ENCODE measurements at places on chromosomes 16 and 17. TPM values are rescaled to one million over a fixed set of nuclear protein-coding genes. Genes with fewer than 3 reads are reported as not detected.
A peak's percentile ranks its signal among the peaks of the same experiment; 100 is the strongest.

Gene RHOT1
- 21.2 TPM for total RNA-seq

Gene RAB34
- total RNA-seq, result 134 TPM

Gene CHTF18
- total RNA-seq, result 45.6 TPM

GRCh38 chr16:4682616-4683254 is 10.6 kb upstream of the NUDT16L1 start:
- peak; percentile 47 for DNase-seq

DNA sequence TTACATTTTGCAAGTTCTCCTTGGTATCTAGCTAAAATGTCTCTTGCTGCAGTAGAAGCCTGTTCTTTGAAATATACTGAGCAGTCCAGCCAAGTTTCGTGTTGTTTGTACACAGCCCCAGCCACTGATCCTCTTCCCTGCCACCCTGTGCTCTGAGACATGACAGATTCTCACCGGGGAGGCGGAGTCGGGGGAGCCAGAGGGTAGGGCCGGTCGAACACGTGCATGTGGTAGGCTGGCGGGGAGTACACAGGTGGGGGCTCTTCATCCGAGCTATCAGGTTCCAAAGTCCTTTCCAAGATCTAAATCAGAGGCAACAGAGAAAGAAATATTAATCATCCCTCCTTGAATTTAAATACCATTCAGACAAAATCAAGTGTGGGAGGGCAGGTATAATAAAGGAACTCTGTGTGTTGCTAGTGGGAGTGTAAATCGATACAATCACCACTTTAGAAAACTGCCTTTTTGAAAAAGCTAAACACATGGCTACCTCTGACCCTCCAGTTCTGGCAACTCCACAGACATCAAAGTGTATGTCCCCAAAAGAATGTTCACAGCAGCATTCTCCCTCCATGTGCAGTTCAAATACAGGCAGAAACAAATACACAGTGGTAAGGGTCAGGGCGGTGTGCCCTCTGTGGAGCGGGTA is 29.7 kb upstream of the MRPS23 start:
- peak; percentile 69 for DNase-seq

- DNase-seq, result no peak
Observed at GRCh38 chr16:48608871-48609651, 919 bp downstream of the N4BP1 start.

DNA sequence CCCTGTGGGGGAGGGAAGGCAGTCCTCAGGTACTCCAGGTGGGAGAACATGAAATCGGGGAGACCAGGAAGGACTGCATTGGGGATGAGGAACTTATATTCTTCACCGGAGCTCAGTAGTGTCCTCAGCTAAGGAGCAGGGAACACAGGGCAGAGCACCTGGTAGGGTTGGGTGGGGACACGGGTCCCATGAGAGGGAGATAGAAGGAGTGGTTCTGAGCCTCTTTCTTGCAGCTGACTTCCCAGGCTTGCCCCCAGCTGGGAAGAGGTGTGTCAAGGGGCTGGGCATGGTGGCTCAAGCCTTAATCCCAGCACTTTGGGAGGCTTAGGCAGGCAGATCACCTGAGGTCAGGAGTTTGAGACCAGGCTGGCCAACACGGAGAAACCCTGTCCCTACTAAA is 2.1 kb downstream of the FHOD1 start:
- no peak for DNase-seq

- no peak for DNase-seq
Observed at GRCh38 chr17:39676198-39676819, 8.1 kb downstream of the PNMT start.

DNA sequence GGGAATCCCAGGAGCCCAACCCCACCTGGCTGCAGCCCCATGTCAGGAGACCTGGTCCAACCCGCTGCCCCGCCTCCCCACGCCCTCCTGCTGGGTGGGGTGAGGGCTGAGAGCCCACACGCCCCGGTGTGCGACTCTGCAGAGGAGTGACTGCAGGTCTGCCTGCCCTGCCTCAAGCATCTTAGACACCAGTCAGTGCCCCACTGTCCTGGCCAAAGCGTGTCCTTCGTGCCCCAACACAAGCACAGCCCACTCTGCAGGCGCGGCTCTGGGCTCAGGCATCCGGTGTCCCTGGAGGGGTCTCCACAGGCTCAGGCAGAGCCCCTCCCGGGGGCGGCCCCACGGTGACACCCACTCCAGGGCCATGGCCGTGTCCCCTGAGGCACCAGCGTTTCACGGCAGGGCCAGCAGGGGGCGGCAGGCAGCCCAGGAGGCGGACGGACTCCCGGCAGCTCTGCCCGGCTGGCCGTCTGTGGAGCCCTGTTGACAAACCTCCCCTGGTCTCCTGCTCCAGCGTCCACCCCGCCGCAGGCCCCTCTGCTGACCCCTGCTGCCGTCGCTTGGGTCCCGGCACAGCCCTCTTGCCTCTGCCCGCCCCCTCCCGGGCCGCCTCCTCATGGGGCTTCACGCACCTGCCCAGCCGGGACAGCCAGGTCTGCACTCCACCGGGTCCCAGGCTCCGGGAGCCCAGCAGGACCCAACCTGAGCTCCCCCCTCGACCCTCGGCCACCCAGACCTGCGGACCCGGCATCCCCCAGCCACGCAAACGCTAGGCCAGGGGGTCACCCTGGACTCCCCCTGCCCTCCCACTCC is 8.6 kb upstream of the UBE2I start:
- peak; percentile 30 for DNase-seq

DNA sequence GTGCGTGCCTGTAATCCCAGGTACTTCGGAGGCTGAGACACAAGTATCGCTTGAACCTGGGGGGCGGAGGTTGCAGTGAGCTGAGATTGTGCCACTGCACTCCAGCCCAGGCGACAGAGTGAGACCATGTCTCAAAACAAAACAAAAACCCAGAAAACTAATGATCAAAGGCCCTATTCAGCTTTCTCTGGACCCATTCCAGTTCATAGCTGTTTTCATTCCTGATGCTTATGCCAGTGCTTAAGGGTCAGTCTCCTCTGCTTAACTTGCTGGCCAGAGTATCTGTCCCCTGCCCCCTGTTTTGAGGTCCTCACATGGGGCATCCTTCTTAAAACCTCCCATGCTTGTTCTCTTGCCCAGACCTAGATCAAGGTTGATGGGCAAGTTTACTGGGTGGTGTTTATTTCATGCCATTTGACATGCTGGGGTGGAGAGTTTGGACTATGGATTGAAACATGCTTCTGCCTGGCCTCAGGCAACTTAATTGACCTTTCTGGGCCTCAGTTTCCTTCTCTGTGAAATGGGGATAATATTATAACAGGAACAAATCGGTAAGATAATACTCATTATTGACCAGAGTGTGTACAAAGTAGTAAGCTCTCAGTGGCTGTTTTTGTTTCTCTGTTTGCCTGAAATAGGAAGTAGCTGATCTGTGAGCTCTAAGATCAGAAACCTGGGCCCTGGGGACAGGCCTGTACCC is 369.8 kb downstream of the CPPED1 start:
- DNase-seq, result no peak

GRCh38 chr17:491086-492021 is 138.7 kb upstream of the RPH3AL start:
- DNase-seq, result no peak

DNA sequence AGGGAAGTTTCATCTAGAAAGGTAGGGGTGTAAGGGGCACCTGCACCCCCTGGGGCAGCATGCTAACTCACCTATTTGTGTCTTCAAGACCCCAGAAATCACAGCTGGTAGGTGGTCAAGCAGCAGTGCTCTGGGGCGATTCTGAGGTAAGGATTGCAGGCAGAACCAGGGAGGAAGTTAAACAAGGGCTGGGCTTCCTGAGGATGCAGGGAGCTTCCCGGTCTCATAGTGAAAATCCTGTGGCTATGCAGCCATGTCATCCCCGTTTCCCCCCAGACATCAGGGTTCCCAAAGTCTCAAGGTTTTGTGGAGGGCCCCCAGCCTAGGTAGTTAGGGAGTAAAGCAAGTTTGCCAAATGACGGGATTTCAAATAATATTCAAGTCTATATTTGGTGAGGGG is 78.5 kb downstream of the C16orf78 start:
- DNase-seq, result no peak

DNA sequence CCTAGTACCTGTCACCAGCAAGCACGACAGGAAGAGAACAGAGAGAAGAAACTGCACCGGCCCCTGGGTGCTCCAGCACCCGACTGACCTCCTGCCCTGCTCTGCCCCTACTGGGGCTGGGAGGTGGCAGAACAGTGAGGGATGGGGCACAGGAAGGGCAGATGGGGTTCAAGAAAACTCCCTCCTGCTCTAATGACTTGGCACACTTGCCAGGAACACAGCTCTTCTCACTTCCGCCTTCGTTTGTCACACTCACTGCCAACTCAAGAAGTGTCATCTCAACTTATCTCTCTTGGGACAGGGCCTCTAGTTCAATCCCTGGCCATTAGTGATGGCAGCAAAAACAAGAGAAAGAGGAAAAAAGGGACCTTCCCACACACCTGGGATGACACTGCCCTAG is 42.7 kb upstream of the ICAM2 start:
- DNase-seq, result no peak

DNA sequence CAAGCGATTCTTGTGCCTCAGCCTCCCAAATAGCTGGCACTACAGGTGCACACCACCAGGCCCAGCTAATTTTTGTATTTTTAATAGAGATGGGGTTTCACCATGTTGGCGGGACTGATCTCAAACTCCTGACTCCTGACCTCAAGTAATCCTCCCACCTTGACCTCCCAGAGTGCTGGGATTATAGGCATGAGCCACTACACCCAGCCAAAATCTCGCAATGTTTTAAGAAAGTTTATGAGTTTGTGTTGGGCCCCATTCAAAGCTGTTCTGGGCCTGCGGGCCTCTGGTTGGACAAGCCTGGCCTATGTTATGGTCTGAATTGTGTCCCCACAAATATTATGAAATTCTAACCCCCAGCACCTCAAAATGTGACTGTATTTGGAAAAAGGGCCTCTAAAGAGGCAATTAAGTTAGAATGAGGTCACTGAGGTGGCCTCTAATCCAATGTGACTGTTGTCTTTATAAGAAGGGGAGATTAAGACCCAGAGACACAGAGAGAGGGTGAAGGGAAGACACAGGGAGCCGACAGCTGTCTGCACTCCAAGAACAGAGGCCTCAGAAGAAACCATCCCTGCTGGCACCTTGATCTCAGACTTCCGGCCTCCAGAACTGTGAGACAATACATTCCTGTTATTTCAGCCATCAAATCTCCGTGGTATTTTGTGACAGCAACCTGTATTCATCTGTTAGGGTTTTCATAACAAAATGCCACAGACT is 469.9 kb downstream of the HS3ST4 start:
- DNase-seq, result no peak

- no peak for DNase-seq
Observed at GRCh38 chr16:77353587-77354263, 81.1 kb downstream of the ADAMTS18 start.

DNA sequence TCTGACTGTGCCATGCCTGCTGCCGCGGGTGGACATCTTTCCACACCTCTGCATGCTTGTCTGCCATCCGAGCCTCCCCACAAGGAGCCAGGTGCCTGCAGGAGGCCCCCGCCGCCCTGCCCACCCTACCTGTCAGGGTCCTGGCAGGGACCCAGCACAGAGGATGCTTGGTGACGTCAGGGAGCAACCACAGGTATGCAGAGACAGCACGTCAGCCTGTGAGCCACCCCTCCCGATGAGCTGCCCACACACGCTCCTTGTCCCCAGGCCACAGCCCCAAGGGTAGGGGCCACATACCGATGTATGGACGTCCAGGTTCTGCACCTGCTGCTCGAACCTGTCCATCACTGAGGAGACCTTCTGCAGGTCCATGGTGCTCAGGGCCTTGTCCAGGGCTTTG is 10.6 kb downstream of the CHMP1A start:
- DNase-seq, result no peak

GRCh38 chr17:31743797-31744196 is 115.2 kb downstream of the COPRS start:
- no peak for DNase-seq

DNA sequence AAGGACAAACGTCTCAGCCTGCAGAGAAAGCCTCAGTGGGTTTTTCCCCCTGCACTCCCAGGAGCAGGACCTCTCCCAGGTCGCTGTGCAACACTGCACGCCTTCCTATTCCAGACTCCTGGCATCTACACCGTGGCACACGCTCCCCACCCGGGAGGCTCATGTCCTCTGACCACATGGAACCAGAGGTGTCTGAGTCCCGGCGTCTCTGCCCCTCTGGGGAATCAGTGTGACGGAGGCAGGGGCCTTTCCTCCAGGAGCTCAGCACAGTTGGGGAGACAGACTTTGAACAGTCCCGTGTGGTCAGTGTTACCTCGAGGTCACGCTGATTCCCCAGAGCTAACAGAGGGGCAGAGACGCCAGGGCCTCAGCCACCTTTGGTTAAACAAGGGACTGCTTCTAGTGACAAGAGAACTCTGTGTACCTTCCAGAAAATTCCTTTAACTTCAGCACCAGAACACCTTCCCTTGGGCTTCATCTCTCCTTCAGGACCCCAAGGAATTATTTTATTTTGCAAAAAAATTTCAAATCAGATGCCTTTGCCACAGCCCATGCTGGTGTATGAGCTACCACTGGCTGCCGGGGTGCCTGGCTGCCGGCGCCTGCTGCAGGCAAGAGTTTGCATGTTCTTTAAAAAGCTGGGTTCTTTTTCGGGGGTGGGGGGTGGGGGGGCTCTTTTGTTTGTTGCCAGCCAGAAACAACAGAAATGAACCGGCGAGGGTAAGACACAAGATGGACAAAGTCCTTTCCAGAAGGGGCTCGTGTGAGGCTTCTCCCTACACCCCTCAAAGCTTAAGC is 6.6 kb downstream of the CANT1 start:
- no peak for DNase-seq

DNA sequence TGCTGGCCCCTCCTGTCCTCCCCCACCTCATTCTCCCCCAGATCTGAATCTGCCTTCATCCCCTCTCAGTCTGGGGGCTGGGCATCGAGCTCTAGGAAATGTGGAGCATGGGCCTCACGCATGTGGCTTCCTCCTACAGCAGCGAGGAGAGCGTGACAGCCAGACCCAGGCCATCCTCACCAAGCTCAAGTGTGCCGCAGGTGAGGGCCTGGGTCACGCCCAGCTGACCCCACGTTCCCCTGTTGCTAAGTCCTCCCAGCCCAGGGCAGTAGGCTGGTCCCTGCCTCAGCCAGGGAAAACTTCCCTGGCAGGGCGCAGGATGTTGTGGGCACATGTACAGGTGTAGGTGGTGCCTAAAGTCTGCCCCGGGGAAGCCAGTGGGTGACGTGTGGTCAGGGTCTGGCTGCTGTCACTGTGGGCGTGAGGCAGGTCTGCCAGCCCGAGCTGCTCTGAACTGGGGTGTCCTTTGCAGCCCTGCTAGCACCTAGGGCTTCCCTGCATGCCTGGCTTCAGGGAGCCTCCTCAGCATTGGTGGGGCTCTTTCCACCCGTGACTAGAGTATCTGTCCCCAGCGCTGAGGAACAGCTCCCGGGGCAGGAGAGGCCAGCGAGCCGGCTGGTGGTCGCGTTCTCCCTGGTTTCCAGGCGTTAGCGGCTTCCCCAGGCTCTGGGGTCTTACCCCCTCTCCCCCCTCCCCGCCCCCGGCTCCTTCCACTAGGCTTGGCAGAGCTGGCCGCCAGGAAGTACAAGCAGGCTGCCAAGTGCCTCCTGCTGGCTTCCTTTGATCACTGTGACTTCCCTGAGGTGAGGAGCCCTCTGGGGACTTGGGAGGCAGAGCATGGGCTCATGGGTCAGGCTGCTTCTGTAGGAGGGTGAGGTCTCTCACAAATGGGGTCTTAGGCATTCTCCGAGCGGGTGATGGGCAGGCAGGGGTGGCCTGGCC is 3.6 kb downstream of the GPS1 start:
- no peak for DNase-seq

Measured in HT1080 (cell line).